ENCODE measurements at places on chromosomes 3 and 15.

DNA sequence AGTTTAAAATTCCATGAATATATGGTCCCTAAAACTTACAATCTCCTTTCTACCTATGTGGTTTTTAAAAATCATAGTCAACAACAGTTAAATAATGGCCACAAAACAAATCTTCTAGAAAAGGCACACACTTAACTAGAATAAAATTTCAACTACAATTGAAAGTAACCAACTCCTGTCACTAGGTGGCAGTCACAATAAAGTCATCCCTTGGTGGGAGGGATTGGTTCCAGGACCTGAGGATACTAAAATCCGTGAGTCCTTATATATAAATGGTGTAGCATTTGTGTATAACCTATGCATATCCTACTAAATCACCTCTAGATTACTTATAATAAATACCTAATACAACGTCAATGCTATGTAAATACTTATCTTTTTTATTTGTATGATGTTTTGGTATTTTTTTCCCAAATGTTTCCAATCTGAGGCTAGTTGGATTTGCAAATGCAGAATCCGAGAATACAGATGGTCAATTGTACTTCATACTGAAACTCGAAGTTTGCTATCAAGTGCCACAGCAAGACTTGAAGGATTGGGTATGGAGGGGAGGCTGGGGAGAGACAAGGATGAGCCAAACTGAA, 172.6 kb downstream of the FMN1 start:
- DNase-seq, result peak; percentile 50

DNA sequence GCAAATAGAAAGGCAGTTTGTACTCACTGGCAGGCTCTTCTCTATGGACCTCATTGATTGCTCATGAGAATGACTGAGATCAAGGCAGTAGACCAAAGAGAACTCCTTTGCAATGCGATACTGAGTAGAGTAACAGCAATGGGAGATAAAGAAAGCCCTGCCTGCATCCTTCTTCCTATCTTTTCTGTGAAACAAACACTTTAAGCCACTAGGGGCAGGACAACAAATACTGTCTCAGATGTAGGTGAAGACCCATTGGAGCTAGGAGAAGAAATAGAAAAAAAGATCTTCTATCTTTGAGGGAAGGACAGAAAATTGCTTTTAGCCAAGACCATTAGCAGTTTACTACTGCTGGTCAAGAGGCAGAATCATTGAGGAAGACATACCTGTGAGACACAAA, 117.6 kb upstream of the IGSF10 start:
- no peak for DNase-seq

DNA sequence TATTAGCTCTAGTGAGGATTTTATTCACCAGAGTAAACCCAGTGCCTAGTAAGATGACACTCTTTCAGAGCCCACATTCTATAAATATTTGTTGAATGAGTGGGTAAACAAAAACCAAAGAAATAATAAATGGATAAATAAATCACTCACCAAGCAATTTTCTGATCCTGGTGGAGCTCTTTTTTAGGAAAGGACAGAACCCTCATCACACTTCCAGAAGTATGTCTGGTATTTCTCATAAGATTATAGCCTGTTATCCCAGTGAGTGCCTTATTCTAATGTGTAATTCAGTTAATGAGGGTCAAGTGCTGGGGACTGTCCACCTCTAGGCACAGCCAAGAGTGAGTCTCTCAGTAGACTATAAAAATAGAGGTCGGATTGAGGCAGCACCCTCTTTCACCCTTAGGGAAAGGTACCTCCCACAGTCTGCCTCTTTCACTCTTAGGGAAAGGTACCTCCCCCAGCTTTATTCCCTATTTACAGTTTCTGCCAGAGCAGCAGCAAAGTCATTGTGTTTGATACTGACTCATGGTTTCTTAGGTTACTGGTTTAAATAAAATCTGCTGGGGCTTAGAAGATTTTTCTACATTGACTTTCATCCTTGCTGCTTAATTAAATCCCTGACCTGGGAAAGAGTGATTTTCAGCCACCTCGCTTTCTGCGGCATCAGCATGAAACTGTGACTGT, 145.0 kb downstream of the STAC start:
- DNase-seq, result peak; percentile 14

DNA sequence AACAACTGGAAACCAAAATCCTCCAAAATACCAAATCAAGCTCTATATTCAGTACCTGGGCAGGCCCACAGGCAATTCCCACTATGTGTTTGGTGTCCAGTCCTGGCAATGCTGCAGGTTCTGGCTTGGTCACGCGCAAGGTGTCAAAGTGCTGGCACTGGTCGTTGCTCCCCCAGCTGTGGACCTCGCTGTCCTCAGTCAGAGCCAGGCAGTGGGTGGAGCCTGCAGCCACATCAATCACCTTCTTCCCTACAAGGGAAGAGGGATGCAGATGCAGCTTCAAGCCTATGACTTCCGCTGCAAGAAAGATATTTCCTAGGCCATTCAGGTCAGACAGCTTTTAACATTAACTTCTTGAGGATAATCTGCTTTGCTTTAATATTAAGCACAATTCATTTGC, 61.3 kb downstream of the HERC2 start:
- no peak for DNase-seq

DNA sequence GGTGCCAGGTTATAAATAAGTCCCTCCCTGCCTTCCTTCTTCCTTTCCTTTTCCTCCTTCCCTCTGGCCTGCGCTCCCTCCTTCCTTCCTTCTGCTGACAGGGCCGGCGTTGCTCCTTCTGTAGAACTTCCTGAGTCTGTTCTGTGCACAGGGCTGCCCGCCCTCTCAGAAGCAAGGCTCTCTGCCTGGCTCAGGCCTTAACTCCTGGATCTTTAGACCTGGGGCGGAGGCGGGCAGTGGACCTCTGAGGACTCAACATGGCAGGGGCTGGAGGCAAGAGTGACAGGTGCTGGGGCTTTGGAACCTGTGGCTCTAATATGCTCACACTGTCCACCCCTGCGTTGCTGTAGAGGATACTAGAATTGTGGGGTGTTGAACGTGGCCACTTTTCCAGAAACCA, 86.4 kb upstream of the SEC13 start:
- no peak for DNase-seq

- DNase-seq, result no peak
These were observed 161.4 kb upstream of the IQSEC1 start for GRCh38 chr3:13234666-13235065.

DNA sequence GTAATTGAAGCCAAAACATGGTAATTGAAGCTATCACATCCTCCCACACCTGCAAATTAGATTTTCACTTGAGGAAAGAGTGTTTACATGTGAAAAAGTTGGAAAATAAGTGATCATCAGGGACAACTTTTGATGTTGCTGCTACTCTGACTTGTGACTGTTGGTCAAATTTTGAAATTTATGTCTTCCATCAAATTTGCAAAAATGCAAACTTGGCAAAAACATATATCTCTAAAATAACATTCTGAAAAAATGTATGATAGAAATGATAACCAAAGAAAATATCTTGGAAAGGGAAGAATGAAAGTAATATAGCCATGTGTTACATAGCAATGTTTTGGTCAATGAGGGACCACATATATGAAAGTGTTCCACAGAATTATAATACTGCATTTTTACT, 703.9 kb upstream of the SEMA6D start:
- DNase-seq, result no peak

DNA sequence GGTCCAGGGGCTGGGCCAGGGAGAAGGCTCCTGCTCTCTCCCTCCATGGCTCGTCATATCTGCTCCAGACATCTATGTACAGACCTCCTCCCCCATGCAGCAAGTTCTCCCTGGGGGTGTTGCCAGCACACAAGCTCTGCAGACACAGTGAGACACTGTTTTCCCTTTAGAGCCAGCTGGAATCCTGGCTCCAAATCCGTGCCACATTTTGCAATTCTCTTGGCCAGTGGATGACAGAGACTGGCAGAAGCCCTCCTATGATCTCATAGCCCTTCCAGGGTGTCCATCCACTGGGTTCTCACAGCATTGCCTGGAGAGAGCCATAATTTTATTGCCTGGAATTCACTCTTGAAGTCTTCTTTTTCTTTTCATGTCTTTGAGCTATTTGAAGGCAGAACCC, 203.9 kb downstream of the TLE3 start:
- DNase-seq, result no peak

DNA sequence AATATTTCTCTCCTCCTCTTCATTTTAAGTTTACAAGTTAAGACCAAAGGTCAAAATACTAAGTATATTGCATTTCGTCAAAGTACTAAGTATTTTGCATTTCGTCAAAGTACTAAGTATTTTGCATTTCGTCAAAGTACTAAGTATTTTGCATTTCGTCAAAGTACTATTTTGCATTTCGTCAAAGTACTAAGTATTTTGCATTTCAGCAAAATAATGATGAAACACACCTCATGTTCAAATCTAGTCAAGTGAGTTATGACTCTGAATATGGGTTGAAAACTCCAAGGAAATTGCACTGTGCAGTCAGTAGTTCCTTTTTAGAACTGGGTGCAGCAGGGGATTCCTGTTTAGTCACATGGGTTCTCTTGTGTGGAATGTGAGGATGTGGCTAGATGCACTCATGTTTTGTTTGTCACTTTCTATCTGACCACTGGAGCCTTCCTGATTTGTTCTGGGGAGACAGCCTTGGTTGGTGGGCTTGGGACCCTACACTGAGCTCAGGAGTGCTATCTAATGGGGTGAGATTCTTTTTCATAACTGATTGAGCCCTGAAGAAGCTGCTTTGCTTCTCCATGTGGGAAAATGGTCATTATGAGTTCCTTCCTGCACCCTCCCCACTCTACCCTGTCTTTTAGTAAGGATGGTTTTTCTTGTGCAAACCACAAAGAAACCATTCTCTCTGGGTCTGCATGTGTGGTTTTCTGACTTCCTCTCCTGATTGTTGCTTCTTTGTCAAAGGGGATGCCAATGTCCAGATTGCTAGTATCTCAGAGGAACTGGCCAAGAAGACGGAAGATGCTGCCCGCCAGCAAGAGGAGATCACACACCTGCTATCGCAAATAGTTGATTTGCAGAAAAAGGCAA, 73.4 kb downstream of the CCK start:
- DNase-seq, result peak; percentile 28

GRCh38 chr3:139634111-139634635, 43.6 kb downstream of the NMNAT3 start:
- no peak for DNase-seq

DNA sequence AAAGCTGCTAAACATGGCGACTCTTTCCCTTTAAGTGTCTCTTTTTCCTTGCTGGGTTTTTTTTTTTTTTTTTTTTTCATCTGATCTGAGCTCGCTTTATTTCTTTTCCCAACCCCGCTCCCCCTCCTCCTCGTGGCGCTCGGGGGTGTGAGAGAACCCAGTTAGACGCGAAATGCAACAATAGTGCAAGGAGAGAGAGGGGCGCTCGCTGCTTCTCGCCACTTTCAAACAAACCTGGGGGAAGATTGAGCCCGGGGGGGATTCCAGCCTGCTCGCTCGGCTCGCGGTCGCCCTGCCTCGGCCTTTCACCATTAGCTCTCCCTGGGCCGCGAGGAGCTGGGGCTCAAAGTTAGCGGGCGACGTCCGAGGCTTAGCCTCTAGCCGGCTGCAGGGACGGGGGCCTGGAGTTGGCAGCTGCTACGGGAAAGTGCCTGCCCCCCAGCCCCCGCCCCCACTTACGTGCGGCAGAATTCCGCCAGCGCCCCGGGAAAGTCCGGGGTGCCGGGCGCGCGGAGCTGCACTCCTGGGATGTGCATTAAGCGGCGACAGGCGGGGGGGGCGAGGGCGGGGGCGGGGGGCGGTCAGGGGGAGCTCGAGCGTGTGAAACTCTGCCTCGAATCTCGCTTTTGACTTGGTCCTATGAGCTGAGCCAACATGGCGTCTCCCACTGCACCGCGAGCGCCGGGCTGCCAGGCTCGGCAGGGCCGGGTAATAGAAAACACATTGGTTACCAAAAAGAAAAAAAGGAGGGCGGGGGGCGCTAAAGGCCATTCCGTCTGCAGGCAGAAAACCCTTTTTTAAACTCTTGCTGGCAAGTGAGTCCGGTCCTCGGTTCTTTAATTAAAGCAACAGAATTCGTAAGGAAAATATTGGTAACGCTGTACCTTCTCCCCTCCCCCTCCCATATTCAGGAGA, 10.4 kb downstream of the NR2F2 start:
- DNase-seq, result no peak

GRCh38 chr3:162195147-162195546, 698.5 kb downstream of the OTOL1 start:
- no peak for DNase-seq

DNA sequence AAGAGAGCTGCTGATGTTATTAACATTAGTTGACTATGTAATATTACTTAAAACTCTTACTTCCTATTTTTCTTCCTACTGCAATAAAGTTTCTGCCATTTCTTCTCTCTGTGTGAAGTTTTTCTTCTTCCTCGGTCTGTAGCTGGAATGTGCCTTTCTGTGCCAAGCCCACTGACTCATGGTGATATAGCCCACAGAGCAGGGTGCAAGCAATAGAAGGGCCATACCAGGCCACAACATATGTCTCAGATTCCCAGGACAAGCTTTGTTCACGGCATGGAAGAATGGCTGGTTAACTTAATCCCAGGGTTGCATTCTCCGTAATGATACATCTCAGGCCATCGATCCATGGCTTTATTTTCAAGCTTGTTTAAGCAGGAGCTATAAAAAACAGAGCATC, 815.3 kb downstream of the TUSC7 start:
- no peak for DNase-seq

DNA sequence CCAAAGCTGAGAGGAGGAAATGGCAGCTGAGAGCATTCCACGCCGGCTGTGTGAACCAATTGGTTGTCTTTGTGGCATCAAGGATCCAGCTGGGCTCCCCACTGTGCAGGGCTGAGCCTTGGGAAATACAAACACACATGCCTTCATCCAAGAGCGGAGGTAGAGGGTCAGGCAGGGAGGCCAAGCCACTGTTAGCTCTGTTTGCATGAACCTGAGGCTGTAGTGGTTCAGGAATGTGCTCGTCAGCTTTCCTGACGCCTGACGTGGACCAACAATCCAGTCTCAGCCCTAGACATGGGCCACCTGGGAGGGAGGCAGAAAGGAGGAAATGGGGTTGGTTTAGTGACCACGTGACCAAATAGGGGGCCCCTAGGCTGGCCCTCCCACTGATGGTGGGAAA, 276.9 kb downstream of the TLE3 start:
- no peak for DNase-seq

DNA sequence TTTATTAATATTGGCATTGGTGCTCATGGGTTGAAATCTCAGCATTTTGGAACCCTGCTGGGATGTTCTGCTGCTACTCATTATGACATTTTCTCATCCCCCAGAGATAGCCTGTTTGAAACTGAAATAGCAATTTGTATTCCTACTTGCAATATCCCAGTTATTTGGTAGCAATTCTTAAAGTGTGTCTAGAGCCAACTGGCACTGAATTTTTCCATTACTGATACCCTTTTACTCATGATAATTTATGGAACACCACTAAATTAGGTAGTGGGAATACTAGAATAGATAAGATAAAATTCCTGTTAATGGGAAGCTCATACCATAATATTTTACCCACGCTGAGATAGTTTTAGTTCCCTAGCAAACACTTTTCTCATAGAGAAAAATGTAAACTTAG, 309.3 kb downstream of the SV2B start:
- DNase-seq, result no peak
